ENCODE measurements at places on chromosomes 6 and 20. TPM values are rescaled to one million over a fixed set of nuclear protein-coding genes. Genes with fewer than 3 reads are reported as not detected.

The DNAH8 gene
- not detected for total RNA-seq

The ESF1 gene
- total RNA-seq, result 11.5 TPM

The OR2B2 gene
- not detected for total RNA-seq

The SYTL3 gene
- 5.5 TPM for total RNA-seq

The MDFI gene
- 45.8 TPM for total RNA-seq

The HSPA12B gene
- total RNA-seq, result not detected

The NRSN2 gene
- 18.8 TPM for total RNA-seq

The ACSS1 gene
- 0.08 TPM for total RNA-seq

The LZTS3 gene
- total RNA-seq, result 4.5 TPM

DNA sequence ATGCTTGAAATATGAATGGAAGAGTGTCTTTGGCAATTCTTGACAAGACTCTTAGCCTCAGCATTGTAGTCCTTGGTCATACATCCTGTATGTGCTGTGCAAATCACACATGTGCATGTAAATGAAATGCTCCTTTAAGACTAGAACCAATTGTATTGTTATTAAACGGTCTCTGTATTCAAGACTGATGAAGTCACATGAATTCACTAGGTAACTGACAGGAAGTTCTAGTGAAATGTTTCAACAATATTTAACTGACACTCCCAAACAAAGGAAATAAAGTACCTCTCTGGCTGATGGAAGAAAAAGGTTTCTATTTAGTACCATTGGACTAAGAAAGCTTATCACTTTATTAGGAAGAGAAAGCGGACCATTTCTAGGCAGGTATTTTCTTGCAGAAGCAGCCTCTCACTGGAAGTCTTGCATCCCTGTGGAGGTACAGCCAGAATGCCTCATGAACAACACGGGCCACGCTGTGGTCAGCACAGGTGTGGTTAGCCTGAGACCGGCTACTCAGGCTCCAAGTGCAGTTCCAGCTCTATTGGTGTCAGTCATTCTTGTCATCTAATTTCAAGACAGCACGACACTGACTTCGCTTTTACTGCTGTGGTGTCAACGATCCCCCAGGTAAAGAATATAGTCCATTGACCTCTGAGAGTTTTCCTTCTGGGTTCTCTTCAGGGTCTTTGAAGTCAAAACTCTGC lies 17.3 kb downstream of the PPP1R3G start:
- DNase-seq, result no peak

DNA sequence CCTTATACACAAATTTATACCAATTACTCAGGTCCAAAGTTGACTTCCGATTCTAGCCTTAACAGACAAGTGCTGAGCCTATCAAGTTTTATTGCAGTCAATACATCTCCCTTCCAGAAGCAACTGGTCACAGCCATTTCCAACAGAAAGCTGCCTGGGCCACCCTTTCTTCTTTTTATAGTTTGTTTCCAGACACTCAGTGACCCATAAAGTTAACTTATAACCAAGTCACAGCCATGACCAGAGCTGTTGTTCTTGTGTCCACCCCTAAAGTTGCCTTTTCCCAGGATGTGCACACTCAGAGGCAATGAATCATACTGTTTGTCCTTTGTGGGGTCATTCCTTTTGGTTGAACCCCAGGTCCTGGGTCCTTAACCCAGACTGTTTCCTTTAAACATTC lies 89.9 kb downstream of the CD83 start:
- no peak for DNase-seq

DNA sequence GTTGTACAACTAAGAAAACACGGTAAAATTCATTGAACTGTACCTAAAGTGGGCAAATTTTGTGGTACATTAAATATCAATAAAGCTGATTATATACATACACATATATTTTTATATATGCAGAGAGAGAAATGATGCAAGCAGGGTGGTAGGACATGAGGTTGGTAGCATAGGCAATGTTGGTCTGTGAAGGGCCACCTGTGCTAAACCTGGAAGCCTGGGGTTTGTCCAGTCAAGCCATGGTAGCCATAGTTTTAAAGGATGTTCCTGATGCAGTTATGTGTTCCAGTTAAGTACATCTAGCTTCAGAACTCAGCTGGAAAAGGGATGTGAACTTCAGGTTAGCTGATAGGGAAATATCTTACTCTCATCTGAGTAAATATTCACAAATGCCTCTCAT lies 60.1 kb downstream of the TRIM38 start:
- no peak for DNase-seq

- no peak for DNase-seq
Measured at GRCh38 chr6:46135176-46135575, 5.4 kb downstream of the ENPP4 start.

DNA sequence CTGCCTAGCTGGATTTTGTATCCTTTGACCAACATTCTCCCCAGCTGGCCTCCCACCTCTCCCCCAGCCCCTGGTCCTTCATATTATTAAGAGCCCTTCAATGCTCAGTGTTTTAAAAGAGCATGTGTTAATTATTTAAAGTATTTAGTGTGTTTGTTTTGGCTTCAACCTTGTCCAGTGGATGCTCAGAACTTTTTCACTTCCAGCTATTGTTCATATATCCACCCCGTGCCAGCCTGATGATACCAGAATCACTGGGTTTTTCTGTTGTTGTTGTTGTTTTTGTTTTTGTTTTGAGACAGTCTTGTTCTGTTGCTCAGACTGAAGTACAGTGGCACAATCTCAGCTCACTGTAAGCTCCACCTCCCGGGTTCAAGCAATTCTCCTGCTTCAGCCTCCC lies 30.4 kb upstream of the SNX9 start:
- DNase-seq, result no peak

DNA sequence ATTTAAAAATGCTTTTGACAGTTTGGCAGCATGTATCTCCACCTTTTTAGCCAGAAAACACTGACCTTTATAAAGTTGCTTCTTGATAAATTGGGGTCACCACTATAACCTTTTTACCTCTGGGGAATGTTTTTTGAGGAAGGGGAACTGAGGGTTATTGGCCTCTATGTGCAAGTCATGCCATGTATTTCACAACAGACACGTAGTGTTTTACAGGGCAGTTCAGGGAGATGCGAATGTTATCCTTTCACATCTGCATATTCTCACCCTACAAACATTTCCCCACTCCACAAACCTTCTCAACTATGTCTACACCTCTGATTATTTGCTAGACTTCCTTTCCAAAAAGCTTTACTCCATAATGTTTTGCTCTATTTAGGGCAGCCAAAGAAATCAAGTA lies 17.0 kb upstream of the SLA2 start:
- DNase-seq, result no peak

- DNase-seq, result no peak
Measured at GRCh38 chr6:119449331-119450156, 100.0 kb upstream of the MAN1A1 start.

- DNase-seq, result no peak
Measured at GRCh38 chr20:21301940-21302663, 1.0 kb upstream of the XRN2 start.

DNA sequence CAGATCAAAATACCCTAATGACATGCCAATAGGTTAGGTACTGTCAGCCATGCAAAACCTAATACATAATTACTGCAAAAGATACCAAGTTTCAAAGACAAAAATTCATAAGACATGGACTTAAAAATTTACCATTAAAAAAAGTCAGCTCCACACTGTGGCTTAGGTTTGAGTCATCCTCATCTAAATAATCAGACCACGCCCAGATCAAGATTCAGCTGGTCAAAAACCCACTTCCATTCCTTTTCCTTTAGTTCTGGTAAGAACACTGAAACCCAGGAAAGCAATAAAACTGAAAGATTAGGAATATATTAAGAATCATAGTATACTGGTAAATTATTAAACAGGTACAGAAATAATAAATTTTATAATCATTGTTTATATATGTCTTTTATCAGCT lies 81.0 kb upstream of the ASF1A start:
- peak; percentile 21 for DNase-seq

DNA sequence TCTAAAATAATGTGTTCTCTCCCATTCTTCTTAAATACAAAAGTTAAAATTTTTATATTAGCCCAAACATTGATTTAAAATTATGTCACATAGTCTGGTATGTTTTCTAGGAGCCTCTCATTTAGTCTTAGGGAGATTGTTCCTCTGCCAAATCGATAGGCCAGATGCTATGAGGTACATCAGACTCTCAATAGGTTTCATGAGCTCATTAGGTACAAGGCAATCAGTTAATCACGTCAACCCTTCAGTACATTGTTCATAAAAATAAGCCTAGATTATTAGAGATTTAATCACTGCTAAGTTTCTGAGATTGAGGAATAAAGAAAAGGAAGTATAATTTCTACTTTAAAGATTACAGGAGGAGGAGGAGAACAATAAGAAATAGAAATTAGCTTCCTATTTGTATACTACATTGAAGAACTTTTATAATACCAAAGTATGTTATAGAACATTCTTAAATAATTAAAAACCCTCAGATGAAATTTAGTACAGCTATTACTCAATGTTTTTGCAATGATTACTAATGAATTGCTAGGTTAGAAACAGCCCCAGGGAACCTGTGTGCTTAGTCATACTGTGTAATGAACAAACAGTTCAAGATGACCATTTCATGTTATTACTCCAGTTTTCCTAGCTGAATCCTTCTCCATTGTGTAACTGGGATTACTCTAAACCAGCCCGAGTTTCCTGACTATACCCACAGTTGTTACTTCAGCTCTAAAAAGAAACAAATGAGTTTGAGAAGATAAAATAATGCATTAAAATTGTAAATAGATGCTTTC lies 117.0 kb downstream of the BMP5 start:
- peak; percentile 67 for DNase-seq

DNA sequence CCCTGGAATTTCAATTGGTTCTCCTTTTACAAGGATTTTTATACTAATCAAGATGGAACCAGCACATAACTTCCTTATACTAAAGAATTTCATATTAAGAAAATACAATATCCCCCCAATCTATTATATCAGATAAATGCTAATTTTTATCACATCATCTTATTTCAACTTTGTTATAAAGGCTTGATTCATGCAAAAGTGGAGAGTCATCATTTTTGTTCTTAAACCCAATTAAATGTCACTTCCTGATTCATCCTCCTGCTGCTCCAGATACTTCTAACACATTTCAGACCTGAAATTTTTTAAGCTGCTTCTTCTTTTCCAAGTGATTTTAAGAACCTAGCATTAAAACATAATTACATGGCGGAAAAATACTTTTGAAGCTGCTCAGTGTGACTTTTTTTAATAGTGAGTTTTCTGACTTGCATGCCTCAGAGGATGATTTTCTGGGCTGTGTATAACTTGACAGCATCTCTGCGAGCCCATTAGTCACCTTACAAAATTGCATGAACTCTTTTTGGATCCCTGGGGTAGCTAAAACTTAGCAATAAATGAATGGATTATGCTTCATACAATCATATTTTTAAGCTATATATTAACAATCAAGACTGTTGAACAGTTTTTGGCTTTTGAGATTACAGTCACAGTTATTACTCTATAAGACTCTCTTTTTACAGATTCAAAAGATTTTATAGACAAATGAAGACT lies 134.1 kb downstream of the ELOVL4 start:
- no peak for DNase-seq

DNA sequence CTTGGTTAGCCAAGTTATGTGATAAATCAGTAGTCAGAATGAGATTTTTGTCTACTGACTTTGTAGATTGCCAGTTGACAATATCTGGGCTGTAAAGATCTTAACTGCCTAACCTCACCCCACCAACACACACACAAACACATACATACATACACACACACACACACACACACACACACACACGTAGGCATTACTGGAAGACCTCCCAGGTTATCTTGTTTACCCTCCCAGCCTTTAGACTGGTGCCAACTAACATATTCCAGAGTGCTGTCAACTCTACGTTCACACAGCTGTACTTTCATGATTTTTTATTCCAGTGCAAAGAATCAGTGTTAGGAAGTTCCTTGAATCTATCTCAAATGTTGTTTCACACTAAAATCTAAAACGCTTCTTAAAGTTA lies 38.9 kb downstream of the BMP5 start:
- no peak for DNase-seq

- DNase-seq, result no peak
Measured at GRCh38 chr6:133504761-133505160, 263.6 kb downstream of the EYA4 start.

DNA sequence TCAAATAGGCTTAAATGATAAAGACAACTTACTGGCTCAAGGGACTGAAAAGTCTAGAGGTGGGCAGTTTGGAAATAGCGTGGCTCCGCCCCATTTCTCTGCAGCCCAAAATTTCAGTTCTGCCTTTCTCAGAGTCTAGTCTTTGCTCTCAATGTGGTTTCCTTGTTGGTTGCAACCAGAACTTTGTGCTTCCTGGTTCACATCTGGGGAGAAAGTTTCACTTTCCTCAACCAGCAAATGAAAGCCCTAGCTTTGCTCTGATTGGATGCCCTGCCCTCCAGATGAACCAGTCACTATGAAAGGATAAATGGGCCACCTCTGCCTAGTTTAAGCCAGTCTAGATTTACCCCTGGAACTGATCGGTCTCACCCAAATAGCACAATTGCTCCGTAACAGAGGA lies 14.9 kb downstream of the SYCP2L start:
- DNase-seq, result no peak

- DNase-seq, result no peak
Measured at GRCh38 chr20:55760586-55760985, 244.7 kb downstream of the CBLN4 start.

GRCh38 chr6:153698637-153699036 lies 340.4 kb upstream of the OPRM1 start:
- DNase-seq, result no peak

DNA sequence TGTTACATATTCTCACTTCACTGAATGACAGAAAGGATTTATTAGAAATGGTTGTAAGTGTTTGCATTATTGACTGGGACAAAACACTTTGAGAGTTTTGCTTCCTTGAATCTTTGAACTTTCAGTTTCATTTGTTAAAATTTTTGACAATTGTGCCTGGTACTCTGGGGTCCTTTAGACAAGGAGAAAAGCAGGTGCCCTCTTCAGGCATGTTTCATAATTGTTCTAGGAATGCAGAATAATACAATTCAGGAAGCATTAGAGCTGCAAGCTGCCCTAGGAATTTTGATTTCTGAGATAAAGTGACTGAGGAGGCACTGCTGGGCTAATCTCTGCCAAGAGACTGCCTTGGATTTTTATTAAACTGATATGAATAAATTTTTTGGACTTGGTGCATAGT lies 49.7 kb downstream of the TOP1 start:
- DNase-seq, result peak; percentile 59

- no peak for DNase-seq
Measured at GRCh38 chr6:16045238-16045637, 83.6 kb upstream of the MYLIP start.

GRCh38 chr6:158033077-158033750 lies 51.6 kb downstream of the SYNJ2 start:
- no peak for DNase-seq

- DNase-seq, result no peak
Measured at GRCh38 chr20:35662551-35662950, 2.1 kb downstream of the CPNE1 start.
